ENCODE measurements at places on chromosomes 3 and 15.
A peak's percentile ranks its signal among the peaks of the same experiment; 100 is the strongest.

- no peak for DNase-seq
These were observed 6.4 kb upstream of the ANKDD1A start for GRCh38 chr15:64905119-64905831.

GRCh38 chr3:42214565-42215283 lies 51.3 kb downstream of the CCK start:
- DNase-seq: peak; percentile 21

DNA sequence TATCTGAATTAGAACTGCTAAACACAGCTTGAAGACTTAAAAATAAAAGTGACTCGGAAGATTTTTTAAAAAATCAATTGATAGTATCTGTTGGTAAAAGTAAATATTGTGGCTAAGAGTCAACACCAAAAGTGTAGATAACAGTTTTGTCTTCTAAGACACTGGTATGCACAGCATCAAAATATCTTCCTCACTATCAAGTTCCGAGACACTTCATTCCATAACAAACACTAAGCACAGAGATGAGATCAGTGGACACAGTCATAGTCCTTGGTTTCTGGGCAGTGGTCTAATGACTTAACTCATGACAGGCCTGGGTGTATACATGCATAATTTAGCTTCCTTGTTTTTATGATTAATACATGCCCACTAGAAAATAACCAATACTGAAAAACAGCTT lies 63.2 kb downstream of the PXYLP1 start:
- DNase-seq: no peak

DNA sequence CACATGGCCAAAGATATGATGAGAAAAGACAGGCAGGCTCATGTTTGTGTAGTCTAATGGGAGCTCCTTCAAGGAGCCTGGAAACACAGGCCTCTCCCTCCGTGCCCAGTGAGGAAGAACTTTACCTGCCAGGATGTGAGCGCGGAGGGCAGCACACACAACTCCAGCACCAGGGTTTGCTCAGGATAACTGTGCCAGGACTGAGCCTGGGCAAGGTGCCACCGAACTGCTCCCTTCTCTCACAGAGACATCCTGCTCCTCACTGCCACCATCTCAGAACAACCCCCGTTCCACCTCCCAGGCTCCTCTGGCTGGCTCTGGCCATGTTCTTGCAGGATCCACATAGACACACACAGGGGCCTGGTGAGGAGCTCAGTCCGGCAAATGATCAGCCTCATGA lies 87.4 kb downstream of the NUP210 start:
- DNase-seq: no peak

DNA sequence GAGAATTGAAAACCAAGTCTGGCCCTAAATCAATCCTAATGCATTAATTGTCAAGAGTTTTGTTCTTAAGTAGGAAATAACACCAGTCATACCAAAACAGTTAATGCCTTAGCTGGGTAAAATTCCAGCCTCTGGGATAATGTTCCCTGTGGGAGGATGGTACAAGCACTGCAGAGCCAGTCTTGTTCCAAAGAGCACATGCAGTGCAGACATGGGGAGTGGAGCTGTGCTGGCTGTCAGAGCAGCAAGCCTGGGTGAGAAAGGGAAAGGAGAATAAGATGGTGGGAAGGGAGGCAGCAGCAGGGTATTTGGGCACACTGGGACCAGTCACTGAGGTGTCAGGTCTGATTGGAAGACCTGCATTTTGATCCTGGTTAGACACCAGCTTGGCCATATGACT lies 12.1 kb downstream of the ALAS1 start:
- DNase-seq: no peak
